Activated B cell treated with CpG ODN at 0.5 μM for 24 hours (primary cell): ENCODE measurements at places on chromosomes 7 and 10. TPM values are rescaled to one million over a fixed set of nuclear protein-coding genes. Genes with fewer than 3 reads are reported as not detected.

DNA sequence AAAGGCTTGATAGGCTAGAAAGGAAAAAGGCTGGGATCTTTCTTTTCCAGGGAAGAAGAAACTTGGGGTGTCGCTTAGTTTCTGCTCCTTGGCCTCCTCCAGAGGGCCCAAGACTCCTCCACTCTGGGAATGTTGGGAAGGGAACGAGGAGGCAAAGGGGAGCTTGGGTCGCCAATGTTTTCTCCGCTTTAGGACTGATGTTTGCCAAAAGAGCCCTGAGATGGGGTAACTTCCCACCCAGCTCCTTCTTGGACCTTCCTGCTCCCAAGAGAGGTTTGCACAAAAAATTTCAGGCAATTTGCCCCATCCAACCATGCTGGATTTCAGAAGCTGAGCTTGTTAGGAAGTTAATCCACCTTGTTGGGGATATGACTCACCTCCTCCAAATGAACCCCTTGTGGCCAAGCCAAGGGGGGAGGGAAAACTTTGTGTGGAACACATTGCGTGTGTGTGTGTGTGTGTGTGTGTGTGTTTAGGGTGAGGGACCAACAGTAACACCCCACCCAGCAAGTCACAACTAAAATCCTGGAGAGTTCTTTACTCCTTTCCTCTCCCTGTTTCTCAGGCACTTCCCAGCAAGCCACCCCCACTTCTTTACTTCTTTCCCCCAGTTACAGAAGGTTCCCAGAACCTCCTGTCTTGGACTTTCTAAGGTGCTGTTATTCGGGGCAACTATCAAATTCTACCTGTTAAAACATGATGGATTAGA, 8.7 kb upstream of the HOXA2 start:
- DNase-seq = no peak

- DNase-seq = no peak
Measured at GRCh38 chr7:101243646-101244374, 1.1 kb downstream of the FIS1 start.

DNA sequence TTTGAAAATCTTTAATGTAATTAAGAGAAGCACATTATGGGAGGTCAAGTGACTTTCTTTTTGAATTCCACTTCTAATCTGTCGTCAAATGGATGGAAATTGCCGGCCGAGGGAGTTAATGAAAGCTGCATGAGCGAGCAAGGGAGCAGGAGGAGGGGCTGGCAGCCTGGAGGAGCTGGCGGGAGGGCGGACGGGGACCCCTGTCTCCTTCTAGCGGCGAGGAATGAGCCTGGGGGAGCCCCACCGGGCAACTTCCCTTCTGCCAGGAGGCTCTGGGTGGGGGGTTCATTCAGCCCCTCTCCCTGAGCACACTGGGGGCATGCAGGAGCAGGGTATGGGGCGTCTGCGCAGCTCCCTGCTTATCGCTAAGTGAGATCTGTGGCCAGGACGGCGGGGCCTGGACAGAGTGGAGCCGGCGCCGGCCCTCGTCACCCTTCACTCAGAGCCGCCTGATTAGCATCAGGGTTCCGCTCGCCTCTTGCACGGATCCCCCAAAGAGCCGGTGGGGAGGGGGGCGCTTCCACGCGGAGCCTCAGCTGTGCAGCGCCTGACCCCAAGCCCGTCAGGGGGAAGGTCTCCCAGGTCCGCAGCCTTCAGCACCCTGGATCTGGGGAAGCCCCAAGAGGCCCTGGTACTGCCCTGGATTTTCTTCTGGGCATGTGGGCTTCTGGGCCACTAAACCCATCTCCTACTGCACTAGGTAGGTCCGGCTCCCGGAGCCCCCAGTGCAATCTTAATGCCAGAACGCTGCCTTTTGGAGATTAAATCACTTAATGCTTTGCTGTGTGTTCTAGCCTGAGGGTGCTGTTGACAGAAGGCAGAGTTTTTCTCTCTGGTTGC, 680.8 kb downstream of the LRMDA start:
- no peak for DNase-seq

- DNase-seq = no peak
Measured at GRCh38 chr10:100876585-100877460, 35.9 kb upstream of the SLF2 start.

DNA sequence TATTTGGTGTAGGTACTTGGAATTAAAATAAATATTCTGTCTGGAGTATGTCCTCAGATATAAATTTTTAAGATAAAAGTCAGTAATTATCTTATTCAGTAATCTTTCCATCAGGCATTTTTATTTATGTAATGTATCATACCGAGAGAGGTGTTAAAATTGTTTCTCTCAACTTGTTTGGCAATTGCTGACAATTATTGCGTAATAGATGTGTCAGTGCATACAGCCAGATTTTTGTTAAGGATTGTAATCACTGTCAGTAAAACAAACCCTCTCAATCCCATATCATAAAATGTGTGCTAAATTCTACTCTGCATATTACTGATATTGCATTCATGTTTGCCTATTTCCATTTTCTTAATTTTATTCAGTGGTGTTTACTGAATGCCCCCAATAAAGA, 69.2 kb downstream of the CNTNAP2 start:
- DNase-seq = no peak

GRCh38 chr10:1850971-1851527, 113.7 kb upstream of the ADARB2 start:
- DNase-seq = no peak

- DNase-seq = no peak
Measured at GRCh38 chr10:77522268-77522809, 115.3 kb downstream of the KCNMA1 start.

GRCh38 chr10:61844116-61844822, 57.2 kb upstream of the ARID5B start:
- DNase-seq = no peak

DNA sequence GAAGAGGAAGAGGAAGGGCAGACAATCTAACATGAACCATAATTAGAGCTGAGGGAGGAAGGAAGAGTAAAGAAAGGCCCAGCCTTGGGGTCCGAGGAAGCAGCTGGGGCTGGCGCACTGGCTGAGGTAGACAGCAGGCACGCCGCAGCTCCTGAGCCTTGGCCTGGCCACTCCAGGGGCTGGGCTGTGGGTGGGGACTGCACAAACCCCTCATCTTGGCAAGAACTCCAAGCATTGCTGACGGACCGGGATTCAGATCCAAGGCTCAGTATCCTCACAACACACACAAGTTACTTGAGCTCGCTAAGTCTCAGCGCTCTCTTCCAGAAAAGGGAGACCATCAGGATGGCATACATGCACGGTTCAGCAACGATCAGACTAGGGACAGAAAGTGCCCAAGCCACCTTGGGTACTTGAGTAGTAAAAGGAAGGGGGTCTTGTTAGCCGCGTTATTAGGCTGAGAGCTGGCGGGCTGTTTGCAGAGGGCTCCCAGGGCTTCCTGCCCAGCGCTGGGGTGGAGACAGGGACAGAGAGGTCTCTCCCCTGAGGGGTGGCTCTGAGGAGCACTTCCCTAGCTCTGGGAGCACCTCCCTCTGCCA, 4.5 kb downstream of the TNS3 start:
- DNase-seq = no peak

DNA sequence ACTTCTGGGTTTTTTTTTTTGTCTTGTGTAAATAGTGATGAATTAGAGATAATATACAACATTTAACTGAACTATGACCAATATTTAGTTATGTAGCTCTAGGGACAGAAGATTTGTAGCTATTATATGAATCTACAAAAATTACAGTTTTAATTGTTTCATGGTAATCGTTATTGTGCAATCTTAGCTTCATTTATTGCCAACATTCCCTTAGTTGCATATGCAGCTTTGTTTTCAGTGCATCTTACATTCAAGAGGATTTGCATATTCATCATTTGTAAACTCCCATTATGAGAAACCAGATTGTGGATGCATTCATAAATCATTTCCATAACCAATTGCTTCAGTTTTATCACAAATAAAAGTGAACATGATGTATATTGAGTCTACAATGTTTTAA, 68.8 kb downstream of the MALRD1 start:
- no peak for DNase-seq

DNA sequence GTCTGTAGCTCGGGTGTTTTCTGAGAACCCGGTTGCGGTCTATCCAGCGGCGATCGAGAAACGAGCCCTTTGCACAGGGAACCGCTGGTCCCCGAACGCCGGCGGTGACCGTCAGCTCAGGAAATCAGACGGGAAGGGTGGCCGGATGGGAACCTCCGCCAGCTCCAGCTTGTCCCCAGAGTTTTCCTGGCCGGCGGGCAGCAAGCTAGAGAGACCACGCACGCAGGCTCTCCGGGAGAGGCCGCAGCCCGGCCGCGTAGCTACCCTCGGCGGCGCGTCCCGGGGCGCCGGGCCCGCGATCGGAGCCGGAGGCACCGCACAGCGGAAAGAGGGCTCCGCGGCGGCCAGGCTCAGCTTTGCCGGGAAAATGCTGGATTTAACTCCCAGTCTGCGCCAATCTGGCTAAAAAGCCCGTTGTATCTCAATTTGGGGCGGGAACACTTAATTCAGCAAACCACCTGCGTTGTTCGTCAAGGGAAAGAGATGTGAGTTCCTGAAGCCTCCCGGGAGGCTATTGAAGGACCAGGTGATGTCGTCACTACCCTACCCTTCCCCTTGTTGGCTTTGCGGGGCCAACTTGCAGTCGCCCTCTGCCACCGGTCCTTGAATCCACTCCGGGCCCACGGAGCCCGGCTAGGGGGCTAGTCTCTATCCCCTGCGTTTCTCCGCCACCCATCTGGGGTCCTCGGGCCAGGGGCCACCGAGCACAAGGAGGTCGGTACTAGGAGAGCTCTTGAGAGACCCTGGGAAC, 859 bp upstream of the CH25H start:
- peak; percentile 36 for DNase-seq

GRCh38 chr10:131261890-131262475, 49.5 kb downstream of the TCERG1L start:
- no peak for DNase-seq

- no peak for DNase-seq
Measured at GRCh38 chr7:135537905-135538304, 19.8 kb upstream of the NUP205 start.

GRCh38 chr10:99631496-99631895, 11.3 kb upstream of the SLC25A28 start:
- DNase-seq = no peak

GRCh38 chr10:26911811-26912461, 51.2 kb upstream of the ABI1 start:
- no peak for DNase-seq

DNA sequence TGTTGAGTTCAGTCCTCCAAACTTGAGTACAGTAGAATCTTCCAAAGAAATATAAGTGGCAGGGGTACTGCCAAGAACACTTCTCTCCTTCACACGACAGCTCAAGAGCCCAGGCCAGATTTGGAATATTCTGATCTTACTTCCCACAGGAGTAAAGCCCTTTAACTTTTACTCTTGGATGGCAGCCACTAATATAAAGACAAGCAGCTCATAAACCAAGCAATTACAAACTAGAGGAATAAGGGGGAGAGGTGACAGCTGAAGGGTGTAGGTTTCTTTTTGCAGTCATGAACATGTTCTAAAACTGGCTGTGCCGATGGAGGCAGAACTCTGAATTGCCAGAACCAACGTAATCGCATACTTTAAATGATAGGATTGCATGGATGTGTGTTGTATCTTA, 74.8 kb downstream of the SVIL start:
- DNase-seq = no peak

- DNase-seq = no peak
Measured at GRCh38 chr10:60141896-60142559, 235.7 kb upstream of the CCDC6 start.

- DNase-seq = no peak
Measured at GRCh38 chr7:13308423-13308822, 621.0 kb downstream of the ARL4A start.

DNA sequence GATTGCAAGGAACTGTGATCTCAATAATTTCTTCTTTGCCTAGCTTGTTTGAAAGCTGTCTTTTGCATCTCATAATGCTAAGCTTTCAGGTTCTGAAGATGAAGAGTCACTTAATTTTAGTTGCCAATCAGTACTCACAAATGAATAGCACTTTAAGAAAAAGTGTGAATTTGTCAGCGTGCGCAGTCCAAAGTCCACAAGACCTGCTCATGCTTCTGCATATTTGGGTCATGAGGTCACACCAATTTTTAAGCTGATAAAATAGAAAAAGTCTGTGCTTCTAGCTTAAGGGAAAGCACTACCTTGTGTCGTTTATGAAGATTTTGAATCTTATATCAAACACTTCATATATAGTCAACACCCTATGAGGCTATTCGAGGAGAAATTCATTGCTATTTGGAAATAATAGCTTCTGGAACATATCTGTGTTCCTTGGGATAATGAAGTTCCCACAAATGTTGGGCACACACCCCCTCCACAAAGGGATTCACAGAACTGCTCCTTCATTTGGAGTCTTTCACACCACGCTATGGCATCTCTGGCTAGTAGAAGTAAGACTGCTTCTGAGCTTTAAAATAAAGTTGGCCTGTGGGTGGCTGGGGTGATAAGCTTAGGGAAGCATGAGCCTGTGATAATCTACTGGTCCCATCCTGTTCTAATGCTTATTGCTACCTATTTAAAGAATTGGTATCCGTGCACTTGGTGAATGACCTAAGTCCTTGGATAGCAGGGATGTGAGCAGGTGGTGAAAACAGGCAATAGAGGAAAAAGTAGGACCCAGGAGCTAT, 33.3 kb downstream of the A1CF start:
- no peak for DNase-seq

DNA sequence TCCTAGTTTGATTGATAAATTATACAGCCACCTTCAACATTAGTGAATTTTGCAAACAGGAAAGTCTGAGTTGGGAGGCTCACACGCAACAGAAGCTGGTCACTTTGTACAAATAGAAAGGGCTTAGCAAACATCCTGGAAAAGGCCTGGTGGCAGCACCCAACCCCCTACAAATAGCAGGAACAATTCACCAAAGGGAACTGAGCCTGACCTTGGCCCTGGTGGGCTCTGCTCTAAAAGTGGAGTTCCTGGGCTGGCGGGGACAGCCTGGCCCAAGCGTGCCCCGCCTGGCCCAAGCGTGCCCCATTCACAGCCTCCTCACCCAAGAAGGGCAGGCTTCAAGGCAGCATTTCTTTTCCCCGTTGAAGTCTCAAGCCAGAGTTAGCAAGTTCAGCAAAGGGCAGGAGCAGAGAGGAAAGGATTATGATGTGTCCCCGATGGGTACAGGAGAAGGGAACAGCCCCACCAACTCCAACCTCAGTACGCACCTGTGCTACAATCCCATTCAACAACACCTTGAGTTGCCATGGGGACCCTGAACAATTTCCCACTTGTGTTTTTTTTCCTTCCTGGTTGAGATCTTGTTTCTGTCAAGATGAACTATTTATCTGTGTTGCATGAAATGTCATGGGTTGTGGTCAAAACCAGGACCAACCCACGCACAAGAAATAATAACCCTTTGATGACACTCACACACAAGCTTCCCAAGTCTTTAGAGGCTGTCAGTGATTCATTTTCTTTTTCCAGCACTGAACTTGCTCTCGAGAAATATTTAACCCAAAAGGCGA, 43.4 kb downstream of the RGS10 start:
- DNase-seq = no peak

- no peak for DNase-seq
Measured at GRCh38 chr7:50339990-50340500, 35.5 kb downstream of the IKZF1 start.

- DNase-seq = no peak
Measured at GRCh38 chr7:142838461-142839213, 16.2 kb upstream of the EPHB6 start.

The VAX1 gene
- not detected in 2 replicates for total RNA-seq

The C7orf57 gene
- total RNA-seq = not detected in 2 replicates

The CDC123 gene
- total RNA-seq = 81.1 and 84.6 TPM in 2 replicates

The TAS2R41 gene
- not detected in 2 replicates for total RNA-seq

The FAM170B gene
- not detected in 2 replicates for total RNA-seq

The VSTM4 gene
- total RNA-seq = not detected in 2 replicates

The DNAJC30 gene
- total RNA-seq = 13.7 and 14.2 TPM in 2 replicates

The CPA5 gene
- not detected in 2 replicates for total RNA-seq

The HGF gene
- not detected in 2 replicates for total RNA-seq
